ENCODE measurements at places on chromosomes 13 and 19.

GRCh38 chr19:16076958-16077611 lies 790 bp downstream of the TPM4 start:
- peak; percentile 3 for DNase-seq

- no peak for DNase-seq
These were observed 30.6 kb downstream of the ADGRL1 start for GRCh38 chr19:14175351-14175792.

DNA sequence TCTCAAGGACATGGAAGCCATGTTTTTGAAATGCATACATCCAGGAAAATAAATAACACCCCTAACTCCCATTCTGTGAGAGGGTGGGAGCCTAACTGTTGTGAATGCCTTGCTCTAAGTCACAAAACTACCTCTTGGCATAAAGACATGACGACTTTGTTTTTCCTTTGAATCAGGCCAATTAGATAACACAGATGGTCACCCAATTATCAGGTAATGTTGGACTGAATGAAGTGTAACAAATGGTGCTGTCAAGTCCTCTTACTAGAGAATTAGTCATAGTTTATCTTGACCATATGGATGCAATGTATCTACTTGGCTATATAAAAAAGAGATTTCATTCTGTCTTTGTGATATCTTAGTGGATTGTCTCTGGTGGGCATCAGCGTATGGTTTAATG lies 553.6 kb upstream of the ATXN8OS start:
- no peak for DNase-seq

DNA sequence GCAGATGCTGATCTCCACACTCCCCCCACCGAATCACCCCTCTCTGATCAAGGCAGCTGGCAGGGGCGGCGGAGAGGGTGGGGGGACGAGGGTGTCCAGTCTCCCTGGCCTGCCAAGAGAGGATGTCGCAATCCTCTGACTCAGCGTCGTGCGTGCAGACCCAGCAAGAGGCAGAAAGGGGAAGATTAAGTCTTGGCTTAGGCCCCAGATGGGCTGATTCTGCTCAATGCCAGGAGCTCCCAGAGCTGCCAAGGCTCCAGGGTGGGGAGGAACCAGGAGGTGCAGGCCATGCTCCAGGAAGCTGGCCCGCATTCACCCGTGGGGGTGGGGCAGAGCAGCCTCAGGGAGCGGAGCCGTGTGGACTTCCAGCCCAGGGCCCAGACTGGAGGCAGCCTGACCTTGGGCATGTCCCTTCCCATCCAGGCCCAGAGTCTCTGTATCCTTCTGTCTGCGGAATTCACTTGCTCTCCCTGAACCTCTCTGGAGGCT lies 6.6 kb upstream of the BCL3 start:
- peak; percentile 86 for DNase-seq

DNA sequence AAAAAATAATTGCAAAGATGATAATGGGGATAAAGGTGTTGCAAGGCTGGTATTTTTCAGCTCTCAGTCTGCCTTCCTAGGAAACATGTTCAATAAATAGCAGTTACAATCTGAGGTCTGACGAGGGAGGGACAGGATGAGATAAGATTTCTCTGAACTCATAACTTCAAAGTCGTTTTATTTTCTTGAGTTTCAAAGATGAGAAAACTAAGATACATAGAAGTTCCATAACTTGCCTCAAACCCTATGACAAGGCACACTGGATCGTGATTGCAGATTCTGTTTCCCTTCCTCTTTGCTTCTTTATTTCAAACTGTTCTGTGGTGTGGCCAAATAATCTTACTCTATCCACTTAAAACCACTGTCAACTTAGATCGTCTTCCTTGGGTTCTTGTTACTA lies 327.2 kb downstream of the GPC5 start:
- no peak for DNase-seq

DNA sequence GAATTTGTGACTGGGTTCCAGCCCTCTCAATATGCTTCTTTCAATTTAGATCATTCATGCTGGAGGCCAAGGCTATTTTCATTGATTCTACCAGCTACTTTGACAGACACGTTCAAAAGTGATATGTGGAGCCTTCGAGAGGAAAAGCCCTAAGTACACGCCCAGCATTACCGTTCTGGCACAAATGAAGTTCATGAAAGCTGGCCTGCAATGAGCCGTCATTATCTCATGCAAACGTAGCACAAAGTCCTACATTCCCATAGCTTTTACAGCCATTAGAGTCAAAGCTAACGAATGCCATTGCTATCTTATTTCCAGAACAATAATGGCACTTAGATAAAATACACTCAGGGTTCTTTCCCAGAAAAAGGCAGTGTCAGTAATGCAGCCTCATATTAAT lies 1237.6 kb downstream of the EFNB2 start:
- no peak for DNase-seq

DNA sequence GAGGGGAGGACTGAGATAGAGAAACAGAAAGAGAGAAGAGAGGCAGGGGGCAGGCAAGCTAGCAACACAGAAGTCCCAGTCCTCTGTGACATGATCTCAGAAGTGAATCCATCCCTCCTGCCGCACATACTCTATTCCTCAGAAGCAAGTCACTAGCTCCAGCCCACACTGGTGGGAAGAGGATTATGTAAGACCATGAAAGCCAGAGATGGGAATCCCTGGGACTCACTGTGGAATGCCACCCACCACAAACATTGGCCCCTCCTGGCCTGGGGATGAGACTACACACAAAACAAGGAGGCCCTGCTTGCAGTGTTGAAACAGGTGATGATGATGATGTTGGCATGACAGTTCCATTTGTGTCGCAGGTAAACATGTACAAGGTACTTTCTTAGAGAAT lies 419.9 kb downstream of the IRS2 start:
- DNase-seq, result no peak

Measured in NCI-H1092 (cell line).